NCI-H1105 treated with DMSO at 0.1 percent for 48 hours (cell line): ENCODE measurements at places on chromosomes 5 and 9.
A peak's percentile ranks its signal among the peaks of the same experiment; 100 is the strongest.

DNA sequence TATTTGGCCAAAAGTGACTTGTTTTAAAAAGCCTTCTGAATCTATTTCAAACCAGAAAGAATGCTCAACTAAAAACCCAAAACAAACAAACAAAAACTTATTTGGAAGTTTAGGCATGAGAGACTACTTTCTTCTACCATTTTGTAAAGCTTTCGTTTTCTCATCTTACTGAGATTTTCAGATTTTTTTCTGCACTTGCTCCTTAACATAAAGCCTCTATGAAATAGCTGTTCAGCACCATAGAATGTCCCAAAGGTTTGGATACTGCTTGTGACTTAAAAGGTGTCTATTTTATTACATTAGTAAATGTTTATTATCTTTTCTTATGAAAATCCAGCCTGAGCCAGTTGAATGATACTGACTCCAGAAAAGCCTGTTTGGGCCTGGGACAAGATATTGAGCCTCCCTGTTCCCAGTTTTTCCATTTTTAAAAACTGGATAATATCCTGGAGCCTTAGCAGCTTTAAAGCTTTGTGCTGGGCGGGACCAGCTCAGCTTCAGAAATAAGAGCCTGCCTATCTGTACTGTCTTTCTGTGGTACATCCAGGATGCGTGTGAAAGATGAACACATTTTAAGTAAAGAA lies 292.6 kb downstream of the ZSWIM6 start:
- DNase-seq, result no peak

DNA sequence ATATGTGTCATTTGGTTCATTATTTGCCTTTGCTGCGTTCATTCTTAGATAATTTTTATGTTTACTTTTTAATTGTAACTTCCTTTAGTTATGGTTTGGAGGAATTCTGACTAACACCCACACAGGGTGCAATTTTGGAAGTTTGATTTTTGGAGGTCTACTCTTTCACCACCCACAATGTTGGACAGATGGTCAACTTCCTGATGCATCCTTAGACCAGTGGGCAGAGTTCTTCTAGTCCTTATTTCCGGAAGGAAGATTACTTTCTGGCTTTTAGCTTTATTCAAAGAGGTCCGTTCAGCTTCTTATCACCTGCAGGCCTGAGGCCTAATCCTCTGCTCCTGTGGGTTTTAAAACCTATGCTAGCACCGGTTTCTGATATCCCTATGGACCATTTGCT lies 126.7 kb downstream of the MTX3 start:
- DNase-seq, result no peak

DNA sequence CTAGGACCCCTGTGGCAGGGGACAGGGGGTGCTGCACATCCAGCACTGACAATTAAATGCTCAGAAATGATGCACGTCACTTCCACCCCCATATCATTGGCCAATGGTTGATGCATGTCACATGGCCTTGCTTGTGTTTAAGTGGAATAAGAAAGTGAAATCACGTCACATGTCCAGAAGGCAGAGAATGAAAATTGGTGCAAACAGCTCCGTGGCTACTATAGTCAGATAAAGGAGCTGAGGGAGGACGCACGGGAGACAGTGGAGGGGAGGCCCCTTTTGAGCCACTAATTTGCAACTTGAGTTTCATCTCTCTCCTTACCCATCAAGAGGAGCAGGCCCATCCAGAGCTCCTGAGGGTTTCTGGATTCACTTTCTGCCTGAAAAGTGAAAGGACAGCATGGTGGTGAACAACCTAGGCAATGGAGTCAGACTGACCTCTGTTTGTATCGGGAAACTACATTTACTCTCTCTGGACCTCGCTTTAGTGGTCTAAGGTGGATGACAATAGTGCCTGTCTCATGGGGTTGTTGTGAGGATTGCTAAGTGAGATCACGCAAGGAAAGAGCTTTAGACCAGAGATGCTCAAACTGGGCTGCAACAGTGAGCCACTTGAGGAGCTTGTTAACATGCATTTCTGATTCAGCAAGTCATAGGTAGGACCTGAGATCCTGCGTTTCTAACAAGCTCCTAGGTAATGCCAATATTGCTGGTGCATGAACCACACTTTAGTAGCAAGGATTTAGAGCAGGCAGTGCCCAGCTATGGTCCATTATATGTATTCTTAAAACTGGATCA lies 133.9 kb upstream of the ADRA1B start:
- no peak for DNase-seq

DNA sequence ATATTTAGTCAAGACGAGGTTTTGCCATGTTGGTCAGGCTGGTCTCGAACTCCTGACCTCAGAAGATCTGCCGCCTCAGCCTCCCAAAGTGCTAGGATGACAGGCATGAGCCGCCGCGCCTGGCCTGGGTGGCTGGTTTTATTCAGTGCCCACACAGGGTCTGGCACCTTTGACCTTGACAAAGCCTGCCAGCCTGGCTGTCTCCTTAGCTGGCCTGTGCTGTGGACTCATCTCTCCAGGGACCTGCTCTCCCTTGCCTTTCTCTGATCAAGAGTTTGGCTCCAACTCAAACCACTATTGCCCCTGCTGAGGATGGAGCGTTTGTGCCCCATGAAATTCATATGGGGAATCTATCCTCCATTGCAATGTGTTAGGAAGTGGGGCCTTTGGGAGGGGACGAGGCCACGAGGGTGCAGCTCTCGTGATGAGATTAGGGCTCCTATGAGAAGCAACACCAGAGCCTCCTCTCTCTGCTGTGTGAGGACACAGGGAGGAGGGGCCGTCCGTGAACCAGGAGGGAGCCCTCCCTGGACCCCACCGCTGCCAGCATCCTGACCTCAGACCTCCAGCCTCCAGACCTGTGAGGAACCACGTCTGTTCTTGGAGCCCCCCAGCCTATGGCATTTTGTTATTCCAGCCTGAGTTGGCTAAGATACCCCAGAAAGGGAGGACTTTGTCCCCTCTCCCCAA lies 45.0 kb downstream of the MRPL36 start:
- no peak for DNase-seq

- DNase-seq, result peak; percentile 19
These were observed 91.1 kb upstream of the RNF180 start for GRCh38 chr5:64074533-64074932.

DNA sequence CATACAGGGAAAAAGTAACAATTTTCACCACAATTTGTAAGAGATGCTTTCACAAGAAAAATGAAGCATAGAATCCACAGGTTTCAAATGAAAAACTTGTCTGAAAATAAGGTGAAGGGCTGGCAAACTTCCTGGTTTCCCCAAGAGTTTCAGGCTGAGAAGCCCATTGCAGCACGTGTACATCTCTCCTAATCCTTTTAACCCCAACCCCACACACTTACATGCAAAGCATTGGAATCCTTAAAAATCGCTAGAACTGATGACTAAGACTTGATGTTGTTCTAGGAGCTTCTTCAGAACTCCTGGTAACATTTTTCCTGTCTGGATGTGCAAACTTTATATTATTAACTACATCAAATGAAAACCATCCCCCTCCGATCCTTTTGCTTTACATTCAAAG lies 317.8 kb upstream of the RGMB start:
- no peak for DNase-seq

DNA sequence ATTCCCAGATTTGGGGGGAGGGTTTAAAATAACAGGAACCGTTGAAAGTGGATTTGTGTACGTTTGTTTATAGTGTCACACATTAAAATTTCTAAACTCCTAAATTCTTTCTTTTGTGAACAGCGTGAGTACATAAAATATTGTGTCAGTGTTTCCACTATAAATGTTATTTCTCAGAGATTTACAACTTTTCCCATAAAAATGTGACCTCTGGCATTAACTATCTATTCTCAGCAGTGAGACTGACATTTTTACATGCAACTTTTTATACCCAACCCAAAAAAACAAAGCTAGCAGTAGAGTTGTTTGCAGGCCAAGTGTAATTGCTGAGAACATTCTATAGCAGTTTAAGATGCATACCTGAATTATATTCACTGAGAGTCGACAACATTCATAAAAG lies 757.0 kb upstream of the ADAMTS16 start:
- DNase-seq, result no peak

DNA sequence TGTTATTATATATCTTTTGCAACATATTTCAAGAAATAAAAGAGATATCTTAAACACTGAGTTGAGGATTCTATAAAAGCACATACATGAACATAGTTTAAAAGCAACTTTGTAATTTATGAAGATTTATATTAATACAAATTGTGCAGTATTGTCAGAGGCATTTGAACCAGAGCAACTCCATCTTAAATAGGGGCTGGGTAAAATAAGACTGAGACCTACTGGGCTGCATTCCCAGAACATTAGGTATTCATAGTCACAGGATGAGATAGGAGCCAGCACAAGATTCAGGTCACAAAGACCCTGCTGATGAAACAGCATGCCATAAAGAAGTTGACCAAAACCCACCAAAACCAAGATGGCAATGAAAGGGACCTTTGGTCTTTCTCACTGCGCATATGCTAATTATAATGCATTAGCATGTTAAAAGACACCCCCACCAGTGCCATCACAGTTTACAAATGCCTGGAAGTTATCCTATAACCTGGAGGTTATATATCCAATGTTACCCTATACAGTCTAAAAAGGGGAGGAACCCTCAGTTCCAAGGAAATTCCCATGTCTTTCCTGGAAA lies 320.2 kb downstream of the FAM170A start:
- no peak for DNase-seq

- DNase-seq, result no peak
These were observed 29.8 kb upstream of the RPL26L1 start for GRCh38 chr5:172929371-172929838.

DNA sequence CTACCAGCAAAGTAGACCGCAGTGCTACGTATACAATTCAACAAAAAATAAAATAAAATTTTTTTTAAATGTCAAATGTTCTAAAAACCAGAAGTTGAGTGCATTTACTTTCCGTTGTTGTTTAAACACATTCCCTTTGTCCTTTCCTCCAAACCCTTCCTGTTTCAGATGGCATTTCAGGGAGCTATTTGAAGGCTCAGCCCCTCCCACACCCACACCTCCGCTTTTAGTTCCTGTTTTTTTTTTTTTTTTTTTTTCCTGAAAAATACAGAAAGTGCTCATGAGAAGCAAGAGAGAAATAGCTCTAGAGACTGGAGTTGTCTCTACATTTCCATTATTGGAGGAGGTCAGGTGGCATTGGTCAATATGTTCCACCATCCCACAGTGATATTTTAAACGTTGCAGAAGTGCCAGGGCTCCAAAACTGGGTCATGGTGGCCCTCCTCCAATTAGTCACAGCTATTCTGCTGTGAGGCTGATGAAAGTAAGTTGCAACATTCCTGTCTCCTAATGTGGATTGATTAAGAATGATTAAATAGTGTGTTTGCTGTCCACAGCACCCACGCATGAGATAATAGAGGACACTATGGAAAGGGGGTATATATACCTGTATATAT lies 106.9 kb downstream of the GABRG2 start:
- no peak for DNase-seq

DNA sequence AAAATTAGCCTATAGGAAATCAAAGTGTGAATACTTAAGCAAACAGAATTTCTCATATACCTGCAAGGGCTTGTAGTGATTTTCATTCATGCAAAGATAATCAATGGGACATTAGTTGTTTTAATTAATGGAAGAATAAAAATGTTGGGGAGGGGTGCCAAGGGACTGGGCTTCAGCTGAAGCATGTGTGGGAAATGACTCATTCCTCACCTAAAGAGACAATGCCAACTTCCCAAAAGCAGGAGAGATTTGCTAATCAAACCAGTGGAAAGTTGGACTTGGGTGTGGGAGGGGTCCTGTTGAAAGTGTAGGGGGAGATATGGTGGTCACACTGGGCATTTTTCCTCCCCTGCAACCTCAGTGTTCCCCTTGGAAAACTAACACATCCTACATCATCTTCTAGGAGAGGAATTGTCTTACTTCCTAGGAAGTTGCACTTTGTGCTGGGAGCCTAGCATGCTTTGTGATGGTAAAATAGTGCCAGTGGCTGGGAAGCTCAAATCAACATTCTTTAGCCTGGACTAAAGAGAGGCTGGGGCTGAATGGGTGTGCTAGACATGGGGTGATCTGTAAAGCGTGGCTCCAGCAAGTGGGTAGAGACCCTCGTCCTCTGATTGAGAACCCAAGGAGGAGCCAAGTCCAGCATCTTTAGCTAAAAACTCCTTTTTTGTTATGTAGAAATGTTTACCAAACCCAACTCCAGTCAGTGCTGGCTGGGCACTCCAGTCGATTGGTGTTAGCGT lies 6.4 kb upstream of the LHX2 start:
- no peak for DNase-seq

DNA sequence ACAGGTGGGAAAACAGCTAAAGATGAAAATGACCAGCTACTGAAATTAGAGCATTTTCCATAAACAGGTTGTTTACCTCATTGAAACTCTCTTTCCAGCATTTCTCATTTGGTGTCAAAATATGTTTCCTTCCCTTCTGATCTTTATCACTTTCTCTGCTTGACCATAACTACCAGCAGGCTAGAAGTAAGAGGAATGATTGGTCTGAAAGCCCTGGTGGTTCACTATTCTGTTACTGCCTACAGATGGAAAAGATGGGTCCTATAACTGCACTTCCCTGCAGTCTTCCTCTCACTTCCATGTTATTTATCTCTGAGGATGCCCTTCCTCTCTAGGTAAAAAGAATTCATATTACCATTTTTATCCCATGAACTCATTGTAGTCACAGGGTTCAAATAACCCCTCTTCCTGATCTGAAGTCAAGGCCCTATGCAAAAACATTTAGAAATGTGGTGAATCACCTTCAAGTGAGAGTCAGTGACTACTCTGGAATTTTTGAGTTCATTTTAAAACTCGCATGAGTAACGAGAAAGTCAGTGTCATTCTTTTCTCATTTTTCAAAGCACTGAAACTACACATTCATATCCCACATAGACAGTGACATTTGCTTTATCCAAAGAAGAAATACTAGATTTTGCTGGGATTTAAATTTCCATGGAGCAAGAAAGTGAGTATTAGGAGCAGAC lies 51.7 kb downstream of the ZNF474 start:
- DNase-seq, result no peak

DNA sequence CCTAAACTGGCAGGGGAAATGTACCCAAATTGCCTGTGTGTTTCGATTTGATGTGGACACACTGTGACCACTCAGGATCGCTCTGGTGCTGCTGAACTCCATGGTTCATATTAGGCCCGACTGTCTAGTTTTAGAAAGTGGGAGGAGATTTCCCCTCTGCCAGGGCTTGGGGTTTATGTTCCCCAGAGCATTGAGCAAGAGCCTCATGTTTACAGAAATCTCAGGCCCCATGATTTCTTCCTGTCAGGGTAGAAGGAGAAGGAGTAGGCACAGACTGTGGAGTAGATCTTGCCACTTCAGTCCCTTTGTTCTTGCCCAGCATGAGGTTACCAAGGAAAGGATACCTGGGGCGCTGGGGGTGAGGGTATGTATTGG lies 40.8 kb upstream of the GLRX start:
- DNase-seq, result no peak

- no peak for DNase-seq
These were observed 30.6 kb downstream of the RORB start for GRCh38 chr9:74527718-74528117.

GRCh38 chr5:107808671-107809137 lies 138.0 kb upstream of the EFNA5 start:
- peak; percentile 19 for DNase-seq

- DNase-seq, result no peak
These were observed at the start of gene SLC6A19 for GRCh38 chr5:1201327-1202025. SLC6A19 (plus strand) TSS chr5:1201595; CDS start chr5:1201651, 56 bp downstream.
